ENCODE measurements at places on chromosomes 5 and 9.
A peak's percentile ranks its signal among the peaks of the same experiment; 100 is the strongest.

DNA sequence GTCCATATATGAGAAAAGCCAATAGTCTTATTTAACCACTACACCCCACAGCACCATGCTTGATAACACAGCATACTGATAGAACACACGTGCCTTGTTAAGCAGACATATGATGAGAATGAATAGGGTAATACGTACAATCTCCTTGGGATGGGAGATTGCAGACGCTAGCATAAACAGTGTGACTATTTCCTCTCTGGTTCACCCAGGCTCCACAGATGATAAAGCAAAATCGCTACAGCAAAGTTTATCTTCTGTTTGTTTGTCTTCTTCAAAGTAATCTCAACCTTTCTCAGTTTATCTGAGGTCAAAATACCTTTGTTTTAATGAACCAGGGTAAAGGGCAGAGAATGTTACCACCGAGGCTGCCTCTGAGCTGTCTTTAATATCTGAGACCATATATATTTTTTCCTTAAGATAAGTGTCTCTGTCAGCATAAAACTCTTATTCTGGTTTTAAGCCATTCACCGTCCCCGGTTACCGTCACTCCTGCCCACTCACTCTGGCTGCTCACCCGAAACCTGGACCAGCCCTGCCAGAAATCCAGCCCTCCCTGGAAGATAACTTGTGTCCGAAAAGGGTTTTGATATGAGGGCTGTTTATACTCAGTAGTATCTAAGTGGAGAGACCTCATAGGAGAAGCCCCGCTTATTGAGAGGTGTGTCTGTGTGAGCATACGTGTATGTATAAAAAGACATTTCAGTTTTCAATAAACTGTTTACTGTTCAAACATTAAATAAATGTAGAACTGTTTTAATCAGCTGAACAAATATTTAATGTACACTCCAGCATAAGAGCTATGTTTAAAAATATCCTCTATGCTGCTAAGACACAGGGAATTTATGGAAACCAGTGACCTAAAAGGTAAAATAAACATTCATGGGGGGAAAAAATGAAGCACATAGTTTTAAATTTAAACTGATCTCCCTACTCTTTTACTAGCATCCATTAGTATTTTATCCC lies 465.4 kb downstream of the RASEF start:
- DNase-seq = no peak

- no peak for DNase-seq
These were observed 59.9 kb downstream of the SUB1 start for GRCh38 chr5:32645246-32645645.

- DNase-seq = no peak
These were observed 136.4 kb downstream of the GRIA1 start for GRCh38 chr5:153626836-153627235.

GRCh38 chr5:149860801-149861322 lies 83.7 kb downstream of the PDE6A start:
- DNase-seq = no peak

GRCh38 chr5:5221724-5222123 lies 81.6 kb downstream of the ADAMTS16 start:
- DNase-seq = no peak

DNA sequence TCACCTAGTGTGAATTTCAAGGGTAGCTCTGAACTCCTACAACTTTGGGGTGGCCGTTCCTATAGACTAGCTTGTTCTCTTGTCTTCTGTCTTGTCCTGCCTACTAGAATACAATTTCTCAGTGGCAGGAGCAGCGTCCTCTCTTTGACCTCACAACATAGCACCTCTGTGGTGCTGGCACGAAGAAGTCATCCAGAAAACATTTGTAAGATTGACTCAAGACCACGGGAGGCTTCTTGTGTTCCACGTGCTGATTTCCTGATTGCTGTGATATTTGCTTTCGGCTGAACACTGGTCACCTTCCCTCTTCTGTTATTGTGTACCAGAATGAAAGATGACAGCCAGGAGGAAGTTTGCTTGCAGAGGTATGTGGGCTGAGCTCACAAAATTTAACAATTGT lies 27.0 kb downstream of the SLC1A1 start:
- no peak for DNase-seq

DNA sequence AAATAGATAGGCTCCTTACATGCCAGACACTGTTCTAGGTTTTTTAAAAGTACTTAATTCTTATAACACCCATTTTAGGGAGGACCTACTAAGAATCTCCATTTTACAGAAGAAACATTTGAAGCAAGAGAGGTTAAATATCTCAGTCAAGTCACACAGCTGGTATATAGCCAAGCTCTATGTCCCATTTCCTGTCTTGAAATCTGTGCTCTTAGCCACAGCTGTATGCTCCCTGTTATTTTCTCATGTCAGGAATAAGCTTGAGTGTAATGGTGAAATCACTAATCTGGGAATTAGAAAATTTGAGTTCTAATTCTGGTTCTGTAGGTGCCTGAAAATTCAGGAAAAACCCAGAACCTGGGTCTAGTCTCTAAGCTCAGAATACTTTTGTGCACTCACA lies 208.7 kb downstream of the BRINP1 start:
- DNase-seq = no peak

- no peak for DNase-seq
These were observed 370.7 kb downstream of the MTRR start for GRCh38 chr5:8239646-8240045.

GRCh38 chr9:80204054-80204453 lies 632.3 kb downstream of the TLE4 start:
- DNase-seq = no peak

DNA sequence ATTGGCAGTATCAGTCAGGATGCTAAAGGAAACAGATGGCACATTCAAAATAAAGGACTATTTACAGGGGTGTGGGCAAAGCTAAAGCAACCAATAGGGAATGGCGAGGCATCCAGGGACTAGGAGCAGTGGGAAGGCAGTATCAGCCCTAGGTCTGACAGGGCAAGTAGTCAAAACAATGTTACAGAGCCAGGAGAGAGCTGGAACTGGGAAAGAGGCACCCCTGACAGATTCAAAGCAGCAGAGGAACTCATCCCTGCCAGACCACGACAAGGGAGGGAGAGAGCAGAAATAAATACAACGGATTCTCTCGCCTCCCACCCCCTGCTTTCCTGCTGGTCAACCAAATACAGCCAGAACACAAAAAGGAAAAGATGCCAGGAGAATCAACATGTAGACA lies 371.5 kb downstream of the NR2F1-AS1 start:
- no peak for DNase-seq

GRCh38 chr9:99107421-99107820 lies 2.5 kb downstream of the TGFBR1 start:
- DNase-seq = no peak

- DNase-seq = no peak
These were observed 62.1 kb upstream of the ATG10 start for GRCh38 chr5:81909677-81910076.

- no peak for DNase-seq
These were observed 42.7 kb upstream of the LIFR start for GRCh38 chr5:38598994-38599617.

DNA sequence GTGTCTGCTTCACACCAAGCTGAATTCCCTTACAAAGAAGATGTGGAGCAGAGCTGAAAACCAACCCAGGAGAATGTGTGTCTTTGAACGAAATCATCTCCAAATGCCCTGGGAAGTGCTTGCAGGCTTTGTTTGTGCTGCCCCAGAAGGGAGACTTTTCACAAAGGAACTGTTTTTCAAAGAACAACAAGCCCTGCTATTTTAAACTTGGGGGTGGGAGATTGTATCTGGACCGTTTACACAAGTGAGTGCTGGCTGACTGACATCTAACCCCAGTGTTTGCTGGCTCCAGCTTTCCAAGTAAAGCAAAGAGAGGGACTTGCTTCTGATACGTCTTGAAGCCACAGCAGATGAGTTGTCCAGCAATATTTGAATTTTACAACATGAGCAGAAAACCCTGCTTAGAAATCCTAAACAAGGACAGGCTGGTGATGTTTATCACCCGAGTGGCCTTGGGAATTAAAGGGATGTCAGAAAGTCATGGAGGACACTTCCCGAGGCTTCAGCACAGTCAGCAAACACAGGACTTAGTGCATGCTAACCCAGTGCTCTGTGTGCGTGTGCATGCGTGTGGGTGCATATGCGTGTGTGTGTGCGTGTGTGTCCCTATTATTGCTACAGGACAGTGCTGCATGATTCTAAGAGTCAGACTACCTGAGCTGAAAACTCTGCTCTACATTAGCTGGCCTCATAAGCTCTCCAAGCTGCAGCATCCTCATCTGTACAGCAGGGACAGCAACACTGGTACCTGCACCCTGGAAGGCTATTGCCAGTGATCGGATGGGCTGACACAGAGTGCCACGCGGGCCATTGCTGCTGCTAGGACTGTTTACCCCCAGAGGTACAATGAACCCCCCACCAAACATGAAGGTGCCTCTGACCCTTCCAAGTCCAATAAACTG lies 1.4 kb downstream of the ADAMTS12 start:
- DNase-seq = no peak

GRCh38 chr9:93906195-93906880 lies 48.8 kb downstream of the BARX1 start:
- no peak for DNase-seq

DNA sequence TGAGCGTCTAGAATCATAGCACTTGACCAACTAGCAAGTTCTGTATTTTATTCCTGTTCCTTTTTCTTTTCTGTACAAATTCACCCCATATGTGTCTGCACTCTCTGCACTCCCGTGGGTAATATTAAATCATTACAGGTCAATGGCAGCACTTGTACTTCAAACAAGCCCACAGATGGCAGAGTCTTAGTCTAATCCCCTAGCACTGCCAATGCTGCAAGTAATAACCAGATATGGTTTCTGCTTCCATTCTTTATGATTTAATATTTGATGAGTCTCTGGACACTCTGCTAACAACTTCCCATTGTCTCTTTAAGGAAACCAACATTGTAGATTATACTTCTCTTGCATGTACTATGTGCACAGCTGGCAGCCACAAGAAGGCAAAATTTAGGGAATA lies 343.8 kb upstream of the CHD1 start:
- DNase-seq = no peak

GRCh38 chr9:34741628-34742027 lies 31.7 kb upstream of the CCL21 start:
- no peak for DNase-seq

GRCh38 chr9:127887792-127888191 lies 10.3 kb upstream of the AK1 start:
- DNase-seq = no peak

- no peak for DNase-seq
These were observed 157.3 kb upstream of the S1PR3 start for GRCh38 chr9:88833946-88834345.

- no peak for DNase-seq
These were observed 123.6 kb downstream of the TEX10 start for GRCh38 chr9:100229136-100229535.

DNA sequence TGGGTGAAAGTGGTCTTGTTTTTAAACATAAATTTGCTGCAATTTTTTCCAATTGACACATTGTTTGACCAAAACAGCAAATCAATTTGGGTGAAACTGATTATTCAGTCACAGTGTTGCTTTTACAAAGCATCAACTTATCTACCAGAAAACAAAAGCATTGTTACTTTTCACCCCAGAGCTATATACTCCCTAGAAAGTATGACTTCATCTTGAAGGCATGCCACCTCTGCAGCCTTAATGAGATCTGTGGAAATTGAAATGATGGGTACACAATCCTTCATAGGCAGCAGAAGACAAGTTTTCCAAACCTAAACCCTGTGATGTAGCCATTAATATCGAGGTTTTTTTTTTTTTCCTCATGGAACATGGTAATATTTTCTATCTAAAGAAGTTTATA lies 615.9 kb downstream of the CHSY3 start:
- no peak for DNase-seq

DNA sequence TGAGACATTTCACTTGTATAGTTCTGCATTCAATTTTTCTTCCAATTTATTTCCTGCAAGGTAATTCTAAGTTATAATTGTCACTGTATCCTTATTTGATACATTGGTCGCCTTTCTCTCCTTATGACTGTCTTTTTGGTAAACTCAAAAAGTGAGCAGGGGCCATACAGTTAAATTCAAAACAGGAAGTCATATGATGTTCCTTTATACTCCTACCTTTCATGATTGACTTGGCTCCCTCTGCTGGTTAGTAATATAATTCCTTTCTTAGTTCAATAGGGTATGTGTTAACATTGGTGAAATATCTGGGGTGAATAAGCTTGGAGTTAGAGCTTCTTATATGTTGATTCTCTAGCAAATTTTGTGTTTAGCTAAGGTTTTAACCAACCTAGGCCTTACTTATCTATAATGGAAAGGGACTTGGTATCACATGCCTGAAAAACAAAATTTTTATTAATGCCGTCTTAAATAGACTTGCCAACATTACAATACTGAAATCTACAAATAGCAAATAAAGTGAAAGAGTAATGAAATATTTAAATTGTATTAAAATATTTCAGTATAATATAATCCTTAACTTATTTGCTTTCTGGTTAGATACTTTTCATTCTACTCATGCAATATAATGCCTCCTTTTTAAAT lies 6.0 kb upstream of the NIPBL start:
- no peak for DNase-seq

GRCh38 chr9:113887436-113887835 lies 11.3 kb downstream of the ZNF618 start:
- DNase-seq = no peak

DNA sequence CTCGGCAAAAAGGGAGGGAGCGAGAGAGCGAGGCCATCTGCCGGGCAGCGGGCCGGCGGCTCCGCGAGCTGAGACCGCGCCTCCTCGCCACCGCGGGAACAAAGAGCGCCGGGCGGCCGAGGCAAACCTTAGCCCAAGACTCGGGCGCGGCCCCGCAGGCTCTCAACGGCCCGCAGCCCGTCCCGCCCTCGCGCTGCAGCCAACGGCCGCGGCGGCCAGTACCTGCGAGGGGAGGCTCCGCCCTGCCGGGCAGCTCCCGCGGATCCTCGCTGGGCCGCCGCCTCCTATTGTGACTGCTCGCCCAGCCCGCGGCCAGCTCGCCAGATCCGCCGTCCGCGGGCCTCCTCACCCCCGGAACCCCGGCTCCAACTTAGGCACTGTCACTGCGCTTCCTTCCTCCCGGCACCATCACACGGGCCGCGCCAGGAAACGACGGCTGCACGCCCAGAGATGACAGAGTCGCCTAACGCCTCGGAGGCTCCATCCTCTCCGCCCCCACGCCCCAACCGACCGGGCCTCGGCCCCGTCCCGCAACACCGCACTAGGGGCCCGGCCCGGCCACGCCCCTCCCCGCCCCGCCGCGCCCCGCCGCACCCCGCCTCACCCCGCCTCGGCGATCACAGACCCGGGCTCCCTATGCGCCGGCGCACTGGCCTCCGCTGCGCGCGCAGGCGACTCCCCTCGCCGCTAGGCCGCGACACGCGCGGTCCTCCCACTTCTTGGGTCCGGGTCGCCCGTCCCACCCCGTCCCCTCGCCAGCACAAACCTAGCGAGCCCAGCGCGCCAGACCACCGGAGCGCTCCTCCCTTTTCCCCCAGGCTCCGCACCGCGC lies 479 bp upstream of the RNF38 start:
- DNase-seq = peak; percentile 88

DNA sequence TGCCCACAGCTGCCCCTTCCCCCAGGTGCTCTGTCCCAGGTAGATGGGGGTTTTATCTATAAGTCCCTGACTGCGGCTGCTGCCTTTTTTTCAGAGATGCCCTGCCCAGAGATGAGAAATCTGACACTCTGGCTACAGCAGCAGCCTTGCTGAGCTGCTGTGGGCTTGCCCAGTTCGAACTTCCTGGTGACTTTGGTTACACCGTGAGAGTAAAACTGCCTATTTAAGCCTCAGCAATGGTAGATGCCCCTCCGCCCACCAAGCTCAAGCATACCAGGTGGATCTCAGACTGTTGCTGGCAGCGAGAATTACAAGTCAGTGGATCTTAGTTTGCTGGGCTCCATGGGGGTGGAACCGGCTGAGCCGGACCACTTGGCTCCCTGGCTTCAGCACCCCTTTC lies 56.8 kb downstream of the MINAR2 start:
- no peak for DNase-seq
